ENCODE measurements at places on chromosomes 4 and X.

DNA sequence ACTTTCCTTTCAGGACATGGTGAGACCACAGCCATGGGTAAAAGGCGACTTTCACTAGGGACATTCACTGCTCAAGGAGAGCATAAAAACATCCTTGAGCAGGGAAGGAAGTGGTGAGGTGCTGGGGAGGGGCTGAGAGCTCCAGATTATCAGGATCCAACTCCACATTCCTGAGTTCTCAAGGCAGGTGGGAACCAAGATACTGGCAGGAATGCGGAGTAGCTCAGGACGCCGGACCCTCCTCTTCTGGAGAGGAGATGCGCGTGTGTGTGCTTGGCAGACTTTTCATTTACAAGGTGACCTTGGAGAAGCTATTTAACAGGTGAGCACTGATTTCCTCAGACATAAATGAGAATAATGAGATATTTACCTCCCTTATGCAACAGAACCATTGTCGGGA, 41.3 kb upstream of the TXK start:
- H3K36me3 ChIP-seq, result no peaks in the 10 kb centered on the region
- no peak overlapping the region for H3K27ac ChIP-seq
- no peak for DNase-seq
- no peak overlapping the region for H3K4me3 ChIP-seq

DNA sequence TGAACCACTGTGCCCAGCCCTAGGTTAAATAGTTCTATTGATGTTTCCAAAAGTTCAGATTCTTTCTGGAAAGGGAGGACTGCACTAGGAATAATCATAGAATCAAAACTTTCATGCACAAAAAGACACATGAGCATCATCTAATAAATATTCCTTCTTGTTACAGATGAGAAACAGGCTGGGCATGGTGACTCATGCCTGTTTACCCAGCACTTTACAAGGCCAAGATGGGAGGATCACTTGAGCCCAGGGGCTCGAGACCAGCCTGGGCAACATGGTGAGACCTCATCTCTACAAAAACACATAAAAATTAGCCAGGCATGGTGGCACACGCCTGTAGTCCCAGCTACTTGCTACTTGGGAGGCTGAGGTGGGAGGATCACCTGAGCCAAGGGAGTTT, 27.7 kb downstream of the LARP7 start:
- H3K4me3 ChIP-seq, result no peak overlapping the region
- H3K27me3 ChIP-seq, result no peaks in the 10 kb centered on the region
- H3K27ac ChIP-seq, result no peak overlapping the region
- H3K4me1 ChIP-seq, result no peaks in the 10 kb centered on the region

- H3K27me3 ChIP-seq, result no peaks in the 10 kb centered on the region
- no peaks in the 10 kb centered on the region for H3K36me3 ChIP-seq
- no peaks in the 10 kb centered on the region for H3K4me1 ChIP-seq
Measured at GRCh38 chr4:149801416-149801815, 14.2 kb downstream of the IQCM start.

DNA sequence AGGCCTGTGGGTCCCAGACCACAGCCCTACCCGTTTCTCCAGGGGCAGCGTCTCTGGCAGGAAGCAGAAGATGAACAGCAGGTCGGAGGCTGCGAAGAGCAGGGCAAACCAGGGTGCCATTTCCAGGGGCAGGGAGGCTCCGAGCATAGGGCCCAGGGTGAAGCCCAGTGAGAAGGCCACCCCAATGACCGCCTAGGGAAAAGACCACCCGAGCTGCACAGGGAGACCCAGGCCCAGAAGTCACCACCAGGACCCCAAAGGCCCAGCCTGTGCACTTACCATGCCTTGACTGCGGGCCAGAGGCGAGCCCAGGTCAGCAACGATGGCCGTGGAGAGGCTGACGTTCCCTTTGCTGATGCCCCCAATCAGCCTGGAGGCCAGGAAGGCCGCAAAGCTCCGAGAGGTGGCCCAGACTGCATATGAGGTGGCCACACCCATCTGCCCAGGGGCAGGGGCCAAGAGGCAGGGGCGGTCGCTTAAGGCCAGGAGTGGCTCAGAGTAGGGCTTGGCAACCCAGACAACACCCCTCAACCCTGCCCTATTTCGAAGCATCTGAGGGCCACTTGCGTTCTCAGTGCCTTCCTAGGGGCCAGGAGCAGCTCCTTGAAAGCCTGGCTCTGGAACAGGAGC, 30.8 kb downstream of the NOP14 start:
- peak; percentile 64 for DNase-seq
- peak overlapping the region; percentile 92 for H3K27ac ChIP-seq
- H3K4me3 ChIP-seq, result peak overlapping the region; percentile 95
- H3K4me1 ChIP-seq, result peaks cover 36% of the 10 kb centered on the region

- no peak overlapping the region for H3K27ac ChIP-seq
- H3K27me3 ChIP-seq, result peaks cover 7% of the 10 kb centered on the region
Measured at GRCh38 chrX:46072791-46073190, 472.4 kb downstream of the ZNF674 start.

DNA sequence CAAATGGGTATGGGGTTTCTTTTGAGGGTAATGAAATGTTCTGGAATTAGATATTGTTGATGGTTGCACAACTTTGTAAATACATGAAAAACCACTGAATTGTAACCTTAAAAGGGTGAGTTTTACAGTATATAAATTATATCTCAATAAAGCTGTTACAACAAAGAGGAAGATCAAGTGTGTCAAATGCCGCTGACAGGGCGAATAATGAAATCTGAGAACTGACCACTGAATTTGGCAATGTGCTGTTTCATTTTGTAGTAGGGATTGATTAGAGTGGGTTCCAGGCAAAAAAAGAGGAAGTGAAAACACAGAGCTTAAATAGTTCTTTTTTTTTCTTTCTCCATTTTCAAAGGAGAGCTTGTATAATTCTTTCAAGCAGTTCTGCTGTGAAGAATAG, 161.1 kb upstream of the NAP1L5 start:
- H3K4me3 ChIP-seq, result no peak overlapping the region
- H3K27me3 ChIP-seq, result peaks cover 3% of the 10 kb centered on the region
- H3K27ac ChIP-seq, result no peak overlapping the region
- H3K4me1 ChIP-seq, result no peaks in the 10 kb centered on the region

GRCh38 chr4:94766856-94767255, 9.1 kb downstream of the BMPR1B start:
- H3K27ac ChIP-seq, result no peak overlapping the region
- H3K27me3 ChIP-seq, result peaks cover 13% of the 10 kb centered on the region
- H3K36me3 ChIP-seq, result no peaks in the 10 kb centered on the region
- DNase-seq, result no peak
- H3K4me1 ChIP-seq, result no peaks in the 10 kb centered on the region

DNA sequence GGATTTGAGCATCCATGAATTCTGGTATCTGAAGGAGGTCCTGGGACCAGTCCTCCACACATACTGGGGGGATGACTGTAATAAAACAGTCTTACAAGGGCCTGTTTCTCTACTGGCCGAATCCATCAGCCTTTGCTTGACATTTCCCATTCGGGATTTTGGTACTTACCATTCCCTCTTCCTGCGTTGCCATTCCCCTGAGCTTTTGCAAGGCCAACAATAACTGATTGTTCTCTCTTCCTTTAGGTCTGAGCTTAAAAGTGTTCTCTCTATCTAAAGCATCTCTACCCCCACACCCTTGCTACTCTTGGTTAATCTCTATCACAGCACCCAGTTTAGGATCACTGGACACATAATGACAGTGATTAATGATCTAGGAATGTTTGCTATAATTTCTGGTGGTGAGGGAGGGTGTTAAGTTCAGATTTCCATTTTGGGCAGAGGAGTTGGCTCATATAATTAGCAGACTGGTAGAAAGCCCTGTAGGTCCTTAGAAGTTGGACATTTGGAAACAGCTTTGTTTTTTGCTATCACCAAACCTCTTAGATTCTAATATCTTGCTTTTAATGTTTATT, 29.4 kb downstream of the TMA16 start:
- H3K4me3 ChIP-seq, result no peak overlapping the region
- no peaks in the 10 kb centered on the region for H3K27me3 ChIP-seq
- no peak for DNase-seq

GRCh38 chr4:56757821-56758411, 63.6 kb downstream of the SPINK2 start:
- peak overlapping the region; percentile 82 for H3K4me3 ChIP-seq
- peak; percentile 86 for DNase-seq
- H3K27ac ChIP-seq, result peak overlapping the region; percentile 91
- no peaks in the 10 kb centered on the region for H3K36me3 ChIP-seq
- no peaks in the 10 kb centered on the region for H3K27me3 ChIP-seq

GRCh38 chr4:125719987-125720386, 405.2 kb downstream of the FAT4 start:
- no peak overlapping the region for H3K27ac ChIP-seq
- no peaks in the 10 kb centered on the region for H3K4me1 ChIP-seq
- no peaks in the 10 kb centered on the region for H3K36me3 ChIP-seq

DNA sequence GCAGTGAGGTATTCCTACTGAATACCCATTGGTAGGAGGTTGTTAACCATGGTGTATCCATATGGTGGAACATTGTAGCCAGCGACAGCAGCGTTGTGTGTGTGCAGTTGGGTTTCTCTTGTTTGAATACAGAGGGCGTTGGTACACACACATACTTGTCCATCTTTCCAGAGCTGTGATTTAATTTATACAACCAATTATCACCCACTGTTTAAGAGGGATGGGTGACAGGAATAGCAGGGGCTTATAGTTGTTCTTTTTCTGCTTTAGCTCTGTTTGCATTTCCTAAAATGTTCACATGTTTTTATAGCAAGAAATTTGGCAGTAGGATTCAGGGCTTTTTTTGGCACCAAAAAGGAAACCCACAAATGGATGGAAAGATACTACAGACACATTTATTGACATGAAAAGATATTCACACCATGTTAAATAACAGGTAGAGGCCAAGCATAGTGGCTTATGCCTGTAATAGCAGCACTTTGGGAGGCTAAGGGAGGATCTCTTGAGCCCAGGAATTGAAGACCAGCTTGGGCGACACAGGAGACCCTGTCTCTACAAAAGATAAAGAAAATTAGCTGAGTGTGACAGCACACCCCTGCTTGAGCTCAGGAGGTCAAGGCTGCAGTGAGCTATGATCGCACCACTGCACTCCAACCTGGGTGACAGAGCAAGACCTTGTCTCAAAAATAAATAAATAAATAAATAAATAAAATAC, 60.6 kb downstream of the TNIP2 start:
- H3K27ac ChIP-seq, result no peak overlapping the region
- no peaks in the 10 kb centered on the region for H3K27me3 ChIP-seq
- no peak for DNase-seq
- peaks cover 35% of the 10 kb centered on the region for H3K36me3 ChIP-seq
- no peak overlapping the region for H3K4me3 ChIP-seq

DNA sequence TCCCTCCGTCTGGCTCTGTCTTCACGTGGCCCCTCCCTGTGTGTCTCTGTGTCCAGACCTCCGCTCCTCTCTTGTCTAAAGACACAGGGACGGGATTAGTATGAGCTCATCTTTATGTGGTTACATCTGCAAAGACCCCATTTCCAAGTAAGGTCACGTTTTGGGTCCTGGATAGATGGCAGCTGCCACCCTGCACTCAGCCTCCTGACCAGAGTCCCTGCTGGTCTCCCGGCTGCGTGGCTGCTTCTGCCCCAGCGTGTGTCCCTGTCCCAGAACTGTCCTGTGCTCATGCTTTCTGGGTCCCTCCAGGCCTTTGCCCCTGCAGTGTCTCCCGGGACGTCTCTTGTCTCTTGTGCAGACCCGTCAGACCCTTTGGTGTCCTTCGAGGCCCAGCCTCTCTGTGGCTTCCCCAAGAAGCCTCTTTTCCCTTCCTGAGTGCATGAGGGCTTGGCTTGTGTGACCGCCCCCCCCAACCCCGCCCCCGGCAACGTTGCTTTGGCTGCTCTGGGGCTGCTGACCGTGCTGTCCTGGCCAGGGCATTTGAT, 107.3 kb downstream of the PSAPL1 start:
- no peak for DNase-seq
- H3K4me3 ChIP-seq, result no peak overlapping the region
- no peak overlapping the region for H3K27ac ChIP-seq
- peaks cover 5% of the 10 kb centered on the region for H3K4me1 ChIP-seq

GRCh38 chr4:68462691-68463090, 15.4 kb downstream of the TMPRSS11E start:
- H3K27me3 ChIP-seq, result no peaks in the 10 kb centered on the region
- no peaks in the 10 kb centered on the region for H3K36me3 ChIP-seq
- H3K4me3 ChIP-seq, result no peak overlapping the region
- no peak for DNase-seq
- H3K27ac ChIP-seq, result no peak overlapping the region

DNA sequence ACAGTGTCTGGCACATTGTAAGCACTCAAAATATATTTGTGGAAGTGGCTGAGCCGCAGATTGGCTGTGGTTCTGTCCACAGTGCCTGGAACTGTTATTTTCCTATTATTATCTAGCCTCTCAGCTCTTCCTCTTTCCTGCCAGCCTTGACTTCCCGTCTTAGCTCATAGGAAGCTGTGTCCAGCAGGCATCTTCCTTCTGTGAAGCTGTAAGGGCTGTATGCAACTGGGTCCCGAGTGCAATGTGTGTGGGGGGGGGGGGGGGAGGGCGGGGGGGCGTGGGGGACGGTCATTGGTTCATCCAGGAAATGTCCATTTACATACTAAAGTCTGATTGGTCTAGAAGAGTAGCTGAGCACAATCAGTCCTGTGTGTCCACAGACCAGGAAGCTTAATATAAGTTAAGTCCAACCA, 210.7 kb downstream of the PDGFRA start:
- peak overlapping the region; percentile 51 for H3K4me3 ChIP-seq
- no peaks in the 10 kb centered on the region for H3K4me1 ChIP-seq
- no peak for DNase-seq
- H3K27me3 ChIP-seq, result peaks cover 5% of the 10 kb centered on the region
- no peak overlapping the region for H3K27ac ChIP-seq
- H3K36me3 ChIP-seq, result no peaks in the 10 kb centered on the region

DNA sequence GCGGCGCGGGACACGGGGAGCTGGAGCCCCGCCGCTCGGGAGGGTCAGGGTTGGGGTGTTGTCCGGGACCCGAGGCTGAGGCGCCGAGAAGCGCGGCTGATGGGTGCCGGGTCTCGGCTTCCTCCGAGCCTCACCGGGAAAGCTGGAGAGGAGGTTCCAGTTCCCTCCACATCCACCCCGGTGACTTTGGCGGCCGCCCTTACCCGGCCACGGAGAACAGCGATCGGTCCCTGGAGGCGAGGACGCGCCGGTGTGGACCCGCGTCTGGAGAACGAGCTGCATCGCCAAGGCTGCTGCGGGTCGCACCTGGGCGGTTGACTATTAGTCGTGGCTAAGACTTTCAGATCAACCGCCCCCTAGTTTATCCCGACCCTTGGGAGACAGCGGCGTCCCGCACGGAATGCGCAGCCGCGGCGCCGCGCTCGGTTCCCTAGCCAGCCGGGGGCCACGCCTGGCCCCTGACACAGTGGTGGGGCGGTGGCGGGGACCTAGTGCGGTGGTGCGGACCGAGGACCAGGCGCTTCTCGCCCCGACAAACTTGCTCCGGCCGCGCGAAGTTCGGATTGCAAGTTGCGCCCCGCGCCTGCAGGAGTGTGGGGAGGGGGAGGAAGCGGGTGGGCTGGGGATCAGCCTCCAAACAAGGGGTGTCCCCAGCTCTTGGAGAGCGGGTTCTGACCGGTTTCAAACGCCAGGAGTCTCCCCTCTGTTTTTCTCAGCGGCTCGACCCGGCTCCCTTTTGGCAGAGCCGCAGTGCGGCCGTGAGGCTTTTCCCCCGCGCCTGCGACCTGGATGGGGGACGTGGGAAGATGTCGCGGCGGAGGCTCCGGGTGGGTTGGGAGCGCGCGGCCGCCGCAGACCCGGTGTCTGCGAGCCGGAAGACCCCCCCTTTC, 568 bp downstream of the FHDC1 start:
- H3K27ac ChIP-seq, result no peak overlapping the region
- peaks cover 16% of the 10 kb centered on the region for H3K4me1 ChIP-seq
- DNase-seq, result no peak
- H3K27me3 ChIP-seq, result peaks cover 32% of the 10 kb centered on the region
- H3K4me3 ChIP-seq, result peak overlapping the region; percentile 12
- no peaks in the 10 kb centered on the region for H3K36me3 ChIP-seq

GRCh38 chr4:162356181-162356580, 192.4 kb upstream of the FSTL5 start:
- H3K36me3 ChIP-seq, result no peaks in the 10 kb centered on the region
- no peaks in the 10 kb centered on the region for H3K4me1 ChIP-seq
- H3K27me3 ChIP-seq, result no peaks in the 10 kb centered on the region
